Right lobe of liver (tissue), 6 donors: ENCODE measurements at places on chromosomes 3 and 15.

DNA sequence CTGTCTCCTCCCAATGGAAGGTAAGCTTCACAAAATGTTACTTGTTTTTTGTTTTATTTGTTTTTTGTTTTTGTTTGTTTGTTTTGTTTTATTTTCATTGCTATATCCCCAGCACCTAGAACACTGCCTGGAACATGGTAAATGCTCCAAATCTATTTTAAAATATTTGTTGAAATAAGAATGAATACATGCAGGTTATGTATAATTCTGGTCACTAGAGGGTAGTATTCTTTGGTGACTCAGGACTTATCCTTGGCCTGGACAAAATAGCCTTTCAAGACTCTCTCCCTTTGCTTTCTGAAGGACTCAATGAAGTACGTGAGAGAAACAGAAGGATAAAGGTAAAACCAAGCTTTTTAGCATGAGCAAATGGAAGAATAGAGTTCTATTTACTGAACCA is 46.9 kb upstream of the PPP2R3A start:
- no peaks in the 10 kb centered on the region for H3K27me3 ChIP-seq
- DNase-seq = no peak
- H3K27ac ChIP-seq = no peak overlapping the region
- no peaks in the 10 kb centered on the region for H3K4me1 ChIP-seq
- no peaks in the 10 kb centered on the region for H3K36me3 ChIP-seq

DNA sequence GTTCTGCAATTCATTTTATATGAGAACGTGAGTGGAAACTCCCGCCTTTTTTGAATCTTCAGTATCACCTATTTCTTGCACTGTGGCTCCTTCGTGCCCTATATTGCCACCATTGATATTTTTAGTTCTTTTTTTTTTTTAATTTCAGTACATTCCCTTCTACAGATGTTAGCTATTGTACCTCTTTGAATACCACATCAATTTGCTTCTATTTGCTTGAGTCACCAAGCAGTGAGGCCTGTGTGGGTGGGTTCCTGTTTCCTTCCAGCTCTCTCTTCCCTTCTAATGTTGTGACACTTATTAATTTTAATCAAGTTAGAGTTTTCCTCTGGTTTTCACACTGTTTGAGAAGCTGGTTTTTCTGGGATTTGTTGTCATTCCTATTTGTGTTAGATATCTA is 8.7 kb downstream of the HACD2 start:
- H3K27me3 ChIP-seq = no peaks in the 10 kb centered on the region
- H3K27ac ChIP-seq = no peak overlapping the region
- no peak for DNase-seq
- H3K36me3 ChIP-seq = peaks cover 2% of the 10 kb centered on the region
- H3K4me3 ChIP-seq = no peak overlapping the region

- no peaks in the 10 kb centered on the region for H3K27me3 ChIP-seq
- H3K4me3 ChIP-seq = no peak overlapping the region
- no peaks in the 10 kb centered on the region for H3K4me1 ChIP-seq
- DNase-seq = no peak
- H3K36me3 ChIP-seq = no peaks in the 10 kb centered on the region
Measured at GRCh38 chr3:7788881-7789280, 712.7 kb upstream of the LMCD1 start.

- H3K27ac ChIP-seq = no peak overlapping the region
- no peaks in the 10 kb centered on the region for H3K4me1 ChIP-seq
- no peak overlapping the region for H3K4me3 ChIP-seq
Measured at GRCh38 chr3:130687327-130687726, 59.3 kb downstream of the PIK3R4 start.

- DNase-seq = no peak
- H3K36me3 ChIP-seq = no peaks in the 10 kb centered on the region
- H3K27me3 ChIP-seq = no peaks in the 10 kb centered on the region
- H3K27ac ChIP-seq = no peak overlapping the region
Measured at GRCh38 chr3:12986986-12987385, 86.2 kb downstream of the IQSEC1 start.

- no peak overlapping the region for H3K27ac ChIP-seq
- no peaks in the 10 kb centered on the region for H3K4me1 ChIP-seq
- no peak overlapping the region for H3K4me3 ChIP-seq
- no peak for DNase-seq
Measured at GRCh38 chr3:197021231-197021630, 8.4 kb downstream of the MELTF start.

GRCh38 chr3:36904641-36905040 is 40.2 kb downstream of the TRANK1 start:
- no peak for DNase-seq
- H3K36me3 ChIP-seq = peaks cover 14% of the 10 kb centered on the region
- no peak overlapping the region for H3K4me3 ChIP-seq
- no peaks in the 10 kb centered on the region for H3K4me1 ChIP-seq
- H3K27ac ChIP-seq = no peak overlapping the region
- no peaks in the 10 kb centered on the region for H3K27me3 ChIP-seq

GRCh38 chr3:45711931-45712330 is 22.7 kb downstream of the SACM1L start:
- no peak overlapping the region for H3K27ac ChIP-seq
- no peak for DNase-seq
- H3K4me1 ChIP-seq = no peaks in the 10 kb centered on the region
- H3K27me3 ChIP-seq = no peaks in the 10 kb centered on the region
- H3K4me3 ChIP-seq = no peak overlapping the region

GRCh38 chr3:117355566-117355965 is 646.0 kb downstream of the TUSC7 start:
- H3K4me1 ChIP-seq = no peaks in the 10 kb centered on the region
- H3K36me3 ChIP-seq = no peaks in the 10 kb centered on the region
- H3K27me3 ChIP-seq = no peaks in the 10 kb centered on the region
- H3K4me3 ChIP-seq = no peak overlapping the region
- no peak for DNase-seq

- H3K4me3 ChIP-seq = no peak overlapping the region
- no peaks in the 10 kb centered on the region for H3K36me3 ChIP-seq
- no peak overlapping the region for H3K27ac ChIP-seq
- no peaks in the 10 kb centered on the region for H3K27me3 ChIP-seq
Measured at GRCh38 chr3:97131476-97131875, 317.1 kb downstream of the EPHA6 start.

DNA sequence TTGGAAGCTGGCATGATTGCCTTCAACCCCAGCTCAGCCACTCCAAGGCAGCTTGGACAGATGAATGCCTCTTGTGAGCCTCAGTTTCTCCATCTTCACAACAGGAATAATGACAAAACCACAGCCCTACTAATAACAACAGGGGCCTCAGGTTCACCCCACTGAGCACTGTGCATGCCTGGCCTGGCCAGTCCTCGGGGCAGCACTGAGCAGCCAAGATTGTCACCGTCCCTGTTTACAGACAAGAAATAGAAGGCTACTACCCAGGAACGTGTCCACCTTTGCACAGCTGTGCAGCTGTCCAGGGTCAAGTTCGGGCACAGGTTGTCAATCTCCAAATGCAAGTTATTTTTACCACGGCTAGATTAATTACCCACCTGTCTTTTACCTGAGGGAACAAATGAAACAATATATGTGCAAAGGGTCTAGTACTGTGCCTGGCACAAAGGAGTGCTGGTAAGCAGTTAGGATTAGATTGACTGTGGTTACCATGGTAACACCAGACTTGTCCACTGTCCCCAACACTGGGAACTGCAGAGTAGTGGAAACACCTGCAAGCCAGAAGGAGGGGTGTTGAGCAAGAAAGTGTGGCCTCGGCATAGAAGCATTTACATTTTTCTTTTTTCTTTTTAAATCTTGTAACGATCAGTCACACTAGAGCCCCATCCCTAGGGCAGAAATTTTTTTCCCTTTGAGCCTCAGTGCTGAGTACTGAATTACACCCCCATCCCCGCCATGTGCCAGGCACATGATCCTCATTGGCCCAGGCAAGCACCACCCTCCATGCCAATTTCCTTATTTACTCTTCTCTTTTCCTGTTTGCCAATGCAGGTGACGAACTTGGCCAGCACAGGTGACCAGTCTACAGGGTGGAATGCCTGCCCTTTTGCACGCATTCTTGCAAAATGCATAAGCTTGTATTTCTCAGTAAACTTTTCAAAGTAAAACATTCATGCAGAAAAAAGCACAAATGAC is 66.3 kb upstream of the SLC6A6 start:
- peak; percentile 86 for DNase-seq
- H3K27ac ChIP-seq = no peak overlapping the region
- H3K36me3 ChIP-seq = no peaks in the 10 kb centered on the region
- H3K4me1 ChIP-seq = no peaks in the 10 kb centered on the region
- no peaks in the 10 kb centered on the region for H3K27me3 ChIP-seq
- no peak overlapping the region for H3K4me3 ChIP-seq

DNA sequence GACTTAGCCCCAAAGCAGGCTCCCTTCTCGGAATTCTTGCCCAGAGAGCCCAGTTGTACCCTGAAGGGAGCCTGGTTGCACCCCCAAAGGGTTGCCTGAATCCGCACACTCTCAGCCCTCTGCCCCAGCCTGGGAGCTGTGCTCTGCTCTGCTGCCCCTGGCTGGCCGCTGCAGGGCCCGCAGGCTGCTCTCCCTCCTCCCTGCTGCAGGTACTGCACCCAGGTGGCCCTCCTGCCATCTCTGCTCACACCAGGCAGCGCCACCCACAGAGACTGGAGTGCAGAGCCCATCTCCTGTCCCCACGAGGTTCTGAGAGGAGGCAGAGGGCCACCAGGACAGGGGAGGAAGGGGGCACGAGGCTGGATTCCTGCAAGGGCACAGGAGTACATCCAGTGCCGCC is 134.2 kb upstream of the NSMCE3 start:
- H3K27me3 ChIP-seq = no peaks in the 10 kb centered on the region
- H3K36me3 ChIP-seq = no peaks in the 10 kb centered on the region

DNA sequence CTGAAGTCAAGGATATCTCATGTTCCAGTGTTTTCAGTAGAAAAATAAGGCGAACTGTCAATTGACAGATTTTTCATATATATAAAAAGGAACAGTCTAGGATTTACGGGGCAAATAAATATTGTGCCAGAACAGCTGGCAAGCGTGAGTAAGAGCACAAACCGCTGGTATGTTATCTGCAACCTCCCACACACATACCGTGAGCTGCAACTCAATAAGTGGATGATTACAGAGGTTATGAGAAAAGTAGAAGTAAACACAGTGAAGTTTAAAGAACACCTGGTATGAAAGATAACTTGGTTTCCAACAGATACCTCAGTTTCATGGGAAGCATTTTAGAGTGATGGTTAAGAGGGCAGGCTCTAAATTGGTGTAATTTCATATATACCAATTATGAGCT is 733.4 kb downstream of the TUSC7 start:
- no peak overlapping the region for H3K4me3 ChIP-seq
- no peaks in the 10 kb centered on the region for H3K27me3 ChIP-seq
- no peaks in the 10 kb centered on the region for H3K36me3 ChIP-seq
- H3K27ac ChIP-seq = no peak overlapping the region
- H3K4me1 ChIP-seq = no peaks in the 10 kb centered on the region
- DNase-seq = no peak

DNA sequence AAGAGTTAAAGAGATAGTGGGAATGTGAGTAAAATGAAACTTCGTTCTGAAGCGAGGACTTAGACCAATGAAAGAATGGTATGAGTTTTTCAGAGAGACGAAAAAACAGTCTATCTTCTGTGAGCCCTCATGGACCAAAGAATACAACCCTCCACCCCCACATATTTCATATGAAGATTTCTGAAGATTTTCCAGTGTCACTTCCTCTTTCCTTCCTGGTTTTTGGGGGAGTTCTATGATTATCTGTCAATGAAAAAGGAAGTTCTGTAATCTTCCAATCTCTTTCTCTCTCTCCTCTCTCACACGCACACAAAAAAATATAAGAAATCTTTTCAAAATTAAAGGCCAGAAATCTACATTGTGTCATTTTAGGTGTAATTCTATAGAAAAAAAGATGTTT is 27.7 kb downstream of the CMSS1 start:
- H3K27ac ChIP-seq = peak overlapping the region; percentile 18
- H3K4me3 ChIP-seq = no peak overlapping the region
- H3K36me3 ChIP-seq = no peaks in the 10 kb centered on the region

DNA sequence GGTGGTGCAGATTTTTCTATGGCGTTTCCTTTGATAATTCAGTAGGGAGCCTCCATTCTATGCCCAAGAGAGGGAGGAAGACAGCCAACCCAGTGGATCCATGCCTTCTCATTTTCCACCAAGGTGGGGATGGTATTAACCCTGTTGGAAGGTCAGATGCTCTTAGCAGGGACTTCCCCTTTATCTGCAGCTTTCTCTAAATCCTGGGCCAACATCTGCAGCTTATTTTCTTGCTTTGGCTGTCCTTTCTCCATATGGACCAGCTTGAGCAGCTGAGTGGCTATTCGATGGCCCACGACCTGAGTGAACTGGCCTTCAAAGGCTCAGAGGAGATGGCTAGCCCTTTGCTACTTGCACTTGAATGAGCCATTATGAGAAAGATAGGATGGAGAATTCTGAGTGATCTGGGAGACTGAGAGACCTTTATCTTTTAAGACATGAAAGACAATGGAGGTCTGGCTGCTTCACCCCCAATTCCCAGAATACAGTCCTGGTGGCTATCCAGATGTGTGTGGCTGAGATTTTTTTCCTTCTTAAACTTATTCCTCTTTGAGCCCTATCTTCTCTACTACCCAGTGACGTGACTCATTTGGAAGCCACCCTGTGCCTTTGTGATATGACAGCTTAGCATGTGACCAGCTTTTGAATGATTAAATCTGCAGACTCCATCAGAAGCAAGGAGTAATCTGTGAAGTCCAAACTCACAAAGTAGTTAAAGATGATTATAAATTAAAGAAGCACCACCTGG is 39.6 kb upstream of the TRAK1 start:
- peaks cover 4% of the 10 kb centered on the region for H3K4me1 ChIP-seq
- no peak overlapping the region for H3K27ac ChIP-seq
- no peaks in the 10 kb centered on the region for H3K27me3 ChIP-seq
- no peak overlapping the region for H3K4me3 ChIP-seq
- H3K36me3 ChIP-seq = no peaks in the 10 kb centered on the region
- DNase-seq = no peak

GRCh38 chr3:33795856-33796536 is 2.4 kb upstream of the PDCD6IP start:
- no peaks in the 10 kb centered on the region for H3K27me3 ChIP-seq
- no peak overlapping the region for H3K4me3 ChIP-seq
- peaks cover 21% of the 10 kb centered on the region for H3K4me1 ChIP-seq
- no peak overlapping the region for H3K27ac ChIP-seq

DNA sequence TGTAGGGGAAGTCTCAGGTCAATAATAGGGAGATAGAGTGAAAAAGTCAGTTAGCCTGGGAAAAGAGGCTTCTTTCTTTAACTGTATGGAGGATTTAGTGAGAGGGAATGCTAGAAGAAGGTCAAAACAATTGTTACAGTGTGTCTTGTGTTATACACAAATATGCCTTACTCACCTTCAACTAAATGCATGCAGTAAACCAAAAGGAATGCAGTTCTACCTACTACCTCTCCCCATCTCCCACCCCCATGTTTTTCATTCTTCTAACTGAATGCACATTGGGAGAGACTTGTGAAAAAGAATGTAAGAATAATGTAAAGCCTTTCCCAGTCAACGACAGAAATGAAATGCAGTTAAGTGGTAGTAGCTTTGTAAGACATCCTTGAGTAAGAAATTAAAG is 33.8 kb downstream of the CCDC66 start:
- H3K4me3 ChIP-seq = no peak overlapping the region
- H3K27ac ChIP-seq = no peak overlapping the region
- H3K27me3 ChIP-seq = no peaks in the 10 kb centered on the region
- H3K4me1 ChIP-seq = no peaks in the 10 kb centered on the region
- no peak for DNase-seq
- peaks cover 6% of the 10 kb centered on the region for H3K36me3 ChIP-seq

- no peak for DNase-seq
- H3K27me3 ChIP-seq = no peaks in the 10 kb centered on the region
- no peaks in the 10 kb centered on the region for H3K36me3 ChIP-seq
- no peak overlapping the region for H3K4me3 ChIP-seq
- no peaks in the 10 kb centered on the region for H3K4me1 ChIP-seq
Measured at GRCh38 chr3:196634224-196634623, 5.3 kb upstream of the NRROS start.

- no peak for DNase-seq
- no peaks in the 10 kb centered on the region for H3K4me1 ChIP-seq
- no peaks in the 10 kb centered on the region for H3K27me3 ChIP-seq
- peaks cover 22% of the 10 kb centered on the region for H3K36me3 ChIP-seq
Measured at GRCh38 chr3:184305577-184305976, 6.5 kb downstream of the PSMD2 start.
